ENCODE measurements at places on chromosomes 6 and 20.

- no peak for DNase-seq
These were observed 67.2 kb downstream of the EZR start for GRCh38 chr6:158751921-158752320.

- no peak for DNase-seq
These were observed 30.9 kb downstream of the MYH7B start for GRCh38 chr20:34986311-34987287.

DNA sequence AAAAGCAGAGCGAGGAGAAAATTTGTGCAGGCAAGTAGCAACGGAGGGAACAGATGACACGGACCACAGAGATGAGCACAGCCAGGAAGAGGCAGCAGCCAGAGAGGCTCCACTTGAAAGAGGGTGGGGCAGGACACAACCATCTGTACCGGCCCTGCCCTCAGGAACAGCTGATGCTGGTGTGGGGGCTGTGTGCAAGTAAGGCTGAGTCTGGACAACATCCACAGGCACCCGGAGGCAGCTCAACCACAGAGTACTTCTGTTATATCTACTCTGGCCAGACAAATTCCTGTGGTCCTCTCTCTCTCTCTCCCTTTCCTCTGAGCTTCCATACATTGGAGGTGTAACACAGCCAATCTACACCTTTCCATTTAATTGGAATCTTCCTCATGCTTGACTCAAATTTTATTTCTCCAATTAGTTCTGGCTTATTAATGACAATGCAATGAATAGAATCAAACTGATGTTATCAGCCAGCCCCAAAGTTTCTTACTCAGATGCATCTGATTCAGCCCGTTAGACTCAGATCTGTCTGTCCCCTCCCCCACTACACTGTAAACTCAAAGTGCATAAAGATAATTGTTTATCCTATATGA lies 24.9 kb downstream of the KIF13A start:
- peak; percentile 89 for DNase-seq

GRCh38 chr6:129790785-129791184 lies 70.3 kb downstream of the TMEM244 start:
- DNase-seq = no peak

DNA sequence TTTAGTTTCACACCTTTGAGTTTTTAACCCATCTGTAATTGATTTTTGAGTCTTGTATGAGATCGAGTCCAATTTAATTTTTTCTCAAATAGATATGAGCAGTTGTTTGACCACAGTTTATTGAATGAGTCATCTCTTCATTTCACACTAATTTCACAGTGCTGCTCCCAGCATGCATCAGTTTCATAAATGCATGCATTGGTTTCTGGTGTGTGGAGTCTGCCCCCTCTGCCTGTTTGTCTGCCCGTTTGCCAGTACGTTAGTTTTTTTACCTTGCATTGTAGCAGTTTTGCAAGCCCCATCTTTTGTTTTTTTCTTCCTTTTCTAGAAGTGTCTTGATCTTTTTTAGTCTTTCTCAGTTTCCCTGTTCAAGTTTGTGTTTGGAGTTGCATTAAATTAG lies 11.9 kb downstream of the SLX4IP start:
- no peak for DNase-seq

- no peak for DNase-seq
These were observed 4.6 kb downstream of the SIRPG start for GRCh38 chr20:1652960-1653359.

DNA sequence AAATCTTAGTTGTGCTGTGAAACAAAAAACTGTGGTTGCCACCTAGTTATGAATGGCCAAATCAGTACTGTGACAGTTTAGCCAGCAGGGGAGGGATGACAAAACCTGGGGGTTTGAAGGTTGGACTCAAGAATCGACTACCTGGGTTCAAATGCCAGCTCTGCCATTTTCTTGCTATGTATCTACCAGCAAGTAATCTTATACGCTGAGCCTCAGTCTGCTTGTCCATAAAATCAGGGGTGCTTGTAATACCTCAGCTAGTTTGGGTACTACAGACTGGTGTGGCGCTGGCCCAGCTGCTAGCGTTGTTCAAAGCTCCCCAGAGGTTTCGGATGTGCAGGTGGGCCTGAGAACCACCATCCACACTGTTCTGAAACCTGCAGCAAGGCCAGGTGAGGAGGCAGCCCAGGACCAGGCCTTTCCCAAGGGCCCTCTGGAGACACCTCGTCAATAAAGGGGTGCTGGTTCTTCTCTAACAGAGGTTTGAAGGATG lies 40.4 kb downstream of the TRAM2 start:
- DNase-seq = no peak

DNA sequence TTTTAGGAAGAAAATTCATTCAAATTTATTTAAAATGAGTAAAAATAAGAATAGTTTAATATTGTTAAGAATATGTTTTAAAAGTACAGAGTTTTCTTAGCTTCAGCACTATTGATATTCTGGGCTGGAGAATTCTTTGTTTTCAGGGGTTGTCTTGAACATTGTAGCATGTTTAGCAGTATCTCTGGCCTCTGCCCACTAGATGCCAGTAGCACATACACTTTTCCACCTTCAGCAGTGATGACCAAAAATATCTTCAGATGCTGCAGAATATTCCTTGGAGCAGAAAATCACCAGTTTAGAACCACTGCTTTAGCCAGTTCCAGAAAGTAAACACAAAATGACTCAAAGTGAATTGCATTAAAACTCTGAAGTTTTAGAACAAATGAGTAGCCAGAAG lies 19.4 kb upstream of the SDHAF4 start:
- no peak for DNase-seq

- no peak for DNase-seq
These were observed at the start of gene ADTRP for GRCh38 chr6:11778648-11779328. TSS of gene ADTRP (minus strand) at chr6:11778803. CDS start at chr6:11778759, 44 bp downstream.

DNA sequence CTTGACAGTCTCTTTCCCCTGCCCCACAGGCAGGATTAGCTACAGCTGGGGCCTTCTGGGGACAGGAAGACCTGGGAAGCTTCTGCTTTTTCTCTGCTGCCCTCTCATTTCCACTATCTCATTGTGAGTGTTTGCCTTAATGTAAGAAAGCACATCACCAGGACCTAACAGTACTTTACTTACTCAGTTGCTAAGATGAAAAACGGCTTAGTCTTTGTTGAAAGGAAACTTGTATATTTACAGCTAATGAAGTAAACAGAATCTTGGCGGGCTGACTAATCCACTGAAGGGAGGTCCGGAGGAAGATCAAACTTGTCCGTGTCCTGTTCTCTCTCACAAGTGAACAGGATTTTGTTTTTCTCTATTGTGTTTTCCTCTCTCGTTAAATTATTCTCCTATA lies 128.6 kb downstream of the SOD2 start:
- no peak for DNase-seq

- no peak for DNase-seq
These were observed 4.2 kb downstream of the CDK19 start for GRCh38 chr6:110810896-110811586.

DNA sequence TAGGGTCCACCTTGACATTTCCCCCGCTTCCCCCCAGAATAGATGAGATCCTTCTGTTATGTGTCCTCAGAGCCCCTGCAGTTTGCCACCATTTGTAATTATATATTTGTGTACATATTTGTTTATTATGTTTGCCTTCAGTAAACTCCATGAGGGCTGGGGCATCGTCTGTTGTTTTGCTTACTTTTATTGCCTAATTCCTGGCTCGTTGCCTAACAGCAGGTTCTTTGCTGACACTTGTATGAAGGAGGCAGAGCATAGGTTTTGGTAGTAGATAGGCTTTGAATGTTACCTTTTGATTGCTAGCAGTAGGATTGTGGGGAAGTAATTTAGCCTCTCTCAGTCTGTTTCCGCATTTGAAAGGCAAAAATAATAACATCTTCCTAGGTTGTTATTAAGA lies 9.9 kb downstream of the MAP3K4 start:
- DNase-seq = no peak

DNA sequence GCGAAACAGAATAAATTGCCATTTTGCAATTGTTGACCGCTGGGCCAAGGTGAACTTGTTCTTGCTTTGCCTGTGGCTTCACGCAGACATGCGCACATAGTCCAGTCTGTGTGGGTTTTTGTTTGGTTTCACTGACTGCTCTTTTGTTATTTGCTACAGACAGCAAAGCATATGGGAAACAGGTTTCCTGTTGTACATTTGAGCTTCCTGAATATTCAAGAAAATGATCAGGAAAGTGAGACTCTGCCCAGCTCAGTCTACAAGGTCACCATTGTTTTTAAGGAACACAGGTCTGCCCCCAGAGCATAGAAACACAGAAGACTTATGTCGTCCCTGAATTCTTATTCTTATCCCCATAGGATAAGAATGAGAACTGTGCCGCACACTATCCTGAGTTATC lies 55.6 kb downstream of the SASH1 start:
- no peak for DNase-seq

DNA sequence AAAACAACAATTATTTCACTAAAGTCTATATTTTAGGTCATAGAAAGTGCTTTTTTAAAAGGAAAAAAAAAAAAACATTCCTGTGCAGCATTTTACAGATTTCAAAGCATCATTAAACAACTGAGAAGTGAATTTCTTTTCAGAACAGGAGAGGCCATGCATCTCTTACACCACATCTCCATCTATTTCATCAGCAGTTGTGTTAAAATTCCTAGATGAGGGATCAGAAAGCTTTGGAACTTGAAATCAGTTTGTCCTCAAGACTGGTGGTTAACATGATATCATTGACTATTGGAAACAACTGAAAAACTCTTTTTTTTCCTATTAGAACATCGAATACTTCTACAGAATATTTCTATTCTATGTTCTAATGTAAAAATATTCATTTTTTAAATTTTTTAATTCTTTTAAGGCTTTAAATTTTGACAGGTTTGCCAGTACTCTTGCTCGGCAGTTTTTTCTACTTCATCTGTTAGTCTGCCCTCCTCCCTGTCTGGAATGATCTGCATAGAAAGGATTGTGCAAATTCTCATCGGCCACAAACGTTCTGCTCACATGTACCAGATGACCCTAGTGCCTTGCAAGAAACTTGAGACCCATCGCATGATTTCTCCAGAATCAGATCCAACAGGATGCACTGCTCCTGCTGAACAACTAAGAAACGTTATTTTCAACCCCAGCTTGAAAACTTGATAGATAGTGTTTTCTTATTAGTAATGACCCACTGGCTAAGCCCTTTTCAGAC lies 411.0 kb upstream of the AGPAT4 start:
- no peak for DNase-seq

GRCh38 chr20:15759594-15759993 lies 813.7 kb downstream of the KIF16B start:
- DNase-seq = peak; percentile 21

DNA sequence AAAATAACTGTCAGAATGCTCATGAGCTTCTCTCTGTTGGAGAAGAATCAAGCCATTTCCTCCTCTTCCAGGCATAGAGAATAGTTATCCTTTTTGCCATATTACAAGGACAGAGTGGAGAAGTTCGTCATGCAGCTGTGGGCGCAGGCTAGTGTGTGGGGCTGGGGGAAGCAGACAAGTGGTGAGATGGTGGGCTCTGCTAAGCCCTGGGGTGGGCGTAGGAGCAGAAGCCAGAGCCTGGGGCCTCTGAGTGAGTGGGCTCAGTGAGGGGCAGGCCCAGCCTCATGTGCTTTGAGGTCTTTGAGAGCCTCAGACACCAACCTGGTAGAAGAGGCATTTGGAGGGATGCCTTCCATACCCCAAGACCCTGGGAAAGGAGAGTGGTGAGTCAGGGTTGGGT lies 19.4 kb downstream of the ARID1B start:
- no peak for DNase-seq
